Spinal cord (tissue), 10 donors: ENCODE measurements at places on chromosomes 3 and 15. TPM values are rescaled to one million over a fixed set of nuclear protein-coding genes. Genes with fewer than 3 reads are reported as not detected.

Gene TTC23
- 23.8 TPM for total RNA-seq

Gene LRRC31
- total RNA-seq, result 1.4 TPM

Gene ADAMTS17
- total RNA-seq, result 19.7 TPM

GRCh38 chr3:150666167-150666566 lies 37.6 kb downstream of the ERICH6 start:
- DNase-seq, result no peak

DNA sequence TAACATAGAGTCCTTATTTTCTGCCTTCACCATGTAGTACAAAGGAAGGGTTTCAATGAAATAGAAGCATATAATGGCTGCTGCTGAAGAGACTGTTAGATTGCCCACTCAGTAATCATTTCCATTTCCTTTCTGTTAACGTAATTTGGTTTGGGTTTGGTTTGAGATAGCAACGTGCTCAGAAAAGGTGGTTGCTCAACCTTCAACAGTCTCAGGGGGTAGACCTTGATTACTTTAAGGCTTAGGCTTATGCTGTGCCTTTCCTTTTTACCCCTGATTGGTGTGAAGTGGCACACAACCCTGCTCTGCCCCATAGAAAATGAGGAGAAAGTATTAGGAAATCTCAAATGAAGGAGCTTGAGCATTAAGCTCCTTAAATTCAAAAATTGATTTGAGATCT lies 163.7 kb upstream of the TP63 start:
- DNase-seq, result no peak

DNA sequence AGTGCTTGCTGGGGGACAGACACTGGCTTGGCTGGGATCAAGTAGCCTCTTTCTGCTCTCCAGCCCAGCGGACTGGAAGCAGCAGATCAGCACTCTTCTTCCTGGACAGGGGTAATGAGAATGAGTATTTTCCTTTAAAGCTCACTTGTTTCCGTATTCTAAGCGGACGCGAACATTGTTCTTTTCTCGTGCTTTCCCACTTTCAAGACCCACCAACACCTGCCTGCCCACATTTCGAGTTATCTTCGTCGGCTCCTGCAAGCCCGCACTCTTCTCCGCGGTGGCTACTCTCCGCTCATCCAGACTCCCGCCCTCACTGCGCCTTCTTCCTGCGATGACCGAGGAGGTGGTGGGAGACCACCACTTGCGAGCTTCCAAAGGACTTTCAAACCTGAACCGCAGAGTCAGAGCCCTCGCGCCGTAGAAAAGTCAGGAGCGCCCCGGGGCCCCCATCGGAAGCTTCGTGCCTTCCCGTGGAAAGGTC lies 1.6 kb upstream of the PPM1L start:
- peak; percentile 48 for DNase-seq

GRCh38 chr3:425079-425478 lies 228.5 kb downstream of the CHL1 start:
- peak; percentile 28 for DNase-seq

GRCh38 chr15:31511707-31512310 lies 185.2 kb downstream of the KLF13 start:
- DNase-seq, result no peak

- no peak for DNase-seq
Measured at GRCh38 chr15:88031461-88031860, 225.1 kb downstream of the NTRK3 start.

DNA sequence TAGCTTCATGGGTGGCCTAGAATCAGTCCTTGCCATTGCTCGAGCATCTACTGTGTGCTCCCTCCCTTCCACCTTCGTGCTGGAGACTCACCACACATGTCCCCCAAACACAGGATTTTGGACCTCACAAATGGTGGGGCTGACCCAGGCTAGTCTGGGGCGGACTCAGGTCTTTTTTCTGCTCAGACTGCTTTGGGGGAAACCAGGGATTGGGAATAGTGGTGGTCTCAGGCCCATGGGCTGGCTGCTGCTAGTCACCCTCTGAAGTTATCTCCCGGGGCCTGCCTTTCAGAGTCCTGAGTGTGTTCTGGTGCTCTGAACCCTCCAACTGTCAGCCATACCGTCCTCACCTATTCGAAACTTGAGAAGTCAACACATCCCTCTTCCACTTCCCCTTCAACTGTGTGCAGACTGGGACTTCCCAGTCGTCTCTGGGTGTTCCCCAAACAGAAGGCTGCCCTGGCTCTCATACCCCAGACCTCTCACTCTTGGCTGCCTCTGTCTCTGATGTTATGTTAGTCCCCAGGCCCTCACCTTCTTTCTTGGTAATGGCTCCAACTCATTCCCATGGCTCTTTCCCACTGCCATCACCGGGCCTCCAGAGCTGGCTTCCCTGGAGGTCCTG lies 46.0 kb downstream of the PPCDC start:
- no peak for DNase-seq

GRCh38 chr3:148866261-148866660 lies 1.2 kb downstream of the CPA3 start:
- DNase-seq, result no peak

GRCh38 chr3:186107215-186108105 lies 1.4 kb downstream of the ETV5 start:
- DNase-seq, result peak; percentile 54

GRCh38 chr3:33648793-33649192 lies 69.3 kb downstream of the CLASP2 start:
- no peak for DNase-seq

GRCh38 chr3:151346292-151346691 lies 16.9 kb upstream of the P2RY13 start:
- no peak for DNase-seq
